ENCODE measurements at places on chromosomes 13 and 19. TPM values are rescaled to one million over a fixed set of nuclear protein-coding genes. Genes with fewer than 3 reads are reported as not detected.

- H3K27me3 ChIP-seq = no peaks in the 10 kb centered on the region
- peak overlapping the region; percentile 49 for H3K4me3 ChIP-seq
- no peaks in the 10 kb centered on the region for H3K36me3 ChIP-seq
- peak overlapping the region; percentile 75 for H3K27ac ChIP-seq
- no peaks in the 10 kb centered on the region for H3K4me1 ChIP-seq
These were observed 99.0 kb downstream of the ZNF429 start for GRCh38 chr19:21604351-21604926.

EPSTI1 gene
- 7.8 TPM for total RNA-seq

DNA sequence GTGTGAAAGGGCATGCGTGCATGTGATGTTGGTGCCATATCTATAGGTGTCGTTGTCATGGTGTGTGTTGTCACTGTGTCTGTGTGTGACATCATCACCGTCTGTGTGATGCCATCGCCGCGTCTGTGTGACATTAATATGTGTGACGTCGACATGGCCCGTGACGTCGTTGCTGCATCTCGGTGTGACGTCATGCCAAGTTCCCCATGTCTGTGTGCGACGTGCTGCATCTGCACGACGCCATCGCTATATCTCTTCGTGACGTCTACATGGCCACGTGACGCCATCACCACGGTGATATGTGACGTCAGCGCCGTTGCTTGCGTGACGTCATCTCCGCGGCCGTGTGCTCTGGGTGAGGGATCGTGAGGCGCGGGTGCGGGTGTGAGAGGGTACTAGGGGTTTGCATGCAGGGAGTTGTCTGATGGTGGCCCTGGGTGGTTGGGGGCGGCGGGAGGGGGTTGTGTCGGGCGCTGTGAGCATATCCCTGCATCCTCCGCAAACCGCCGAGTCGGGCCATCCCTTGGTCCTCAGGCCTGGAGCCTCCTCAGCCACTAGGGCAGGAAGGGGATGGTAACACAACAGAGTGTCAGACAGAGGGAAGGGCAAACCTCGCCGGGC, 14.6 kb downstream of the GTPBP3 start:
- no peak overlapping the region for H3K27ac ChIP-seq
- no peak overlapping the region for H3K4me3 ChIP-seq
- H3K27me3 ChIP-seq = no peaks in the 10 kb centered on the region
- no peaks in the 10 kb centered on the region for H3K36me3 ChIP-seq
- H3K4me1 ChIP-seq = no peaks in the 10 kb centered on the region
- no peak for DNase-seq

GRCh38 chr13:85166891-85167290, 632.3 kb downstream of the SLITRK6 start:
- no peak overlapping the region for H3K4me3 ChIP-seq
- H3K36me3 ChIP-seq = no peaks in the 10 kb centered on the region
- no peaks in the 10 kb centered on the region for H3K27me3 ChIP-seq

DNA sequence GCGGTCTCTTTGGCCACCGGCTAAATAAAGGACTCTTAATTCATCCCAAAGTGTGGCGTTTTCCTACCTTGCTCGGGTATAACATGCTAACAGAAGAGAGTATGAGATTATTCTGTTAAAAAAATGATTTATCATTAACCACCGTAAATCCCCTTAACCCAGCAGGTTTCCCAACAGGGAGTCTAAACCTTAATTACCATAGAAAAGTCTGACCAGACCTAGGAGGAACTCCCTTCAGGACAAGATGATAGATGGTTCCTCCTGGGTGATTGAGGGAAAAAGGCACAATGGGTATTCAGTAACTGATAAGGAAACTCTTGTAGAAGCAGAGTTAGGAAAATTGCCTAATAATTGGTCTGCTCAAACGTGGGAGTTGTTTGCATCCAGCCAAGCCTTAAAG, 193.7 kb downstream of the ZNF737 start:
- no peak overlapping the region for H3K27ac ChIP-seq
- DNase-seq = no peak
- no peaks in the 10 kb centered on the region for H3K4me1 ChIP-seq
- H3K27me3 ChIP-seq = no peaks in the 10 kb centered on the region
- H3K4me3 ChIP-seq = no peak overlapping the region

- no peaks in the 10 kb centered on the region for H3K27me3 ChIP-seq
- H3K27ac ChIP-seq = no peak overlapping the region
- peaks cover 26% of the 10 kb centered on the region for H3K4me1 ChIP-seq
- no peaks in the 10 kb centered on the region for H3K36me3 ChIP-seq
- DNase-seq = no peak
These were observed 251.4 kb upstream of the MAB21L1 start for GRCh38 chr13:35727881-35728280.

GRCh38 chr13:41244556-41244955, 18.8 kb downstream of the MTRF1 start:
- DNase-seq = no peak
- no peaks in the 10 kb centered on the region for H3K27me3 ChIP-seq
- no peak overlapping the region for H3K27ac ChIP-seq
- no peak overlapping the region for H3K4me3 ChIP-seq

ICAM4 gene
- total RNA-seq = not detected

DNA sequence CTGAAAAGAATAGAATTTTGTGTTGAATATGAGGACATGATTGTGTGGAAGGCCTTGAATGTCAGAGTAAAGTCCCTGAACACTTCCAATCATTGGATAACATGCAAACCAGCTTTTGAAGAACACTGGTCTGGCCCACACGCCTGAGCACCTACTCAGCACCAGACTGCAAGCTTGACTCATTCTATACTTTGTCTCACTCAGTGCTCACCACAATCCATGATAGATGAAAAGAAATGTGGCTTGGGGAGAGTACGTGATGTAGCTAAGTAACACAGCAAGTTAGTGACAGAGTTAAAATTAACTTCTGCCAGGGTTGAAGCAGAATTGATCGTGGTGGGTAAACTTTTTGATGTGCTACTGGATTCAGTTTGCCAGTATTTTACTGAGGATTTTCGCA, 12.0 kb downstream of the DLEU7 start:
- H3K27me3 ChIP-seq = no peaks in the 10 kb centered on the region
- H3K27ac ChIP-seq = no peak overlapping the region
- no peaks in the 10 kb centered on the region for H3K36me3 ChIP-seq
- DNase-seq = no peak
- no peaks in the 10 kb centered on the region for H3K4me1 ChIP-seq
- no peak overlapping the region for H3K4me3 ChIP-seq
